ENCODE measurements at places on chromosomes 2 and 18. TPM values are rescaled to one million over a fixed set of nuclear protein-coding genes. Genes with fewer than 3 reads are reported as not detected.

DSG1 gene
- not detected for total RNA-seq

IL1R2 gene
- 1.1 TPM for total RNA-seq

OBSL1 gene
- 156 TPM for total RNA-seq

ACVR1C gene
- total RNA-seq: 0.69 TPM

DES gene
- total RNA-seq: 3.8 TPM

Measured in endodermal cell (in vitro differentiated cells).